Choroid plexus epithelial cell (primary cell): ENCODE measurements at places on chromosomes 6 and 20.

DNA sequence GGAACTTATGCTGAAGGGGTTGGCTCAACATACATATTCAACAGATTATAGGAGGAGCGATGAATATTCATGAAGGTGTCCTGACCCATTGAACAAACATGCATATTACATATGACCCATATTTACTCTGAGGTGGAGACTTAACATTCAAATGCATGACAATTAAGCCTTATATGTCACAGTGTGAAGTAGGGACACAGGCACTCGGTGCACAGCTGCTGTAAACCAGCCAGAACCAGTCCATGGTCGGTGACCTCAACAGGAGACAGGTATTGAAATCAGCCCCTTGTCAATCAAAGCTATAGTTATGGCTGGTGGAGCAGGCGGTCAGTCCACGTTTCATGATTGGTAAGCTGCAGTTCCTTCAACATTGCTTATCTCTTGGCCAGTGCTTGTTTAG lies 347.3 kb downstream of the THBS2 start:
- DNase-seq, result no peak

DNA sequence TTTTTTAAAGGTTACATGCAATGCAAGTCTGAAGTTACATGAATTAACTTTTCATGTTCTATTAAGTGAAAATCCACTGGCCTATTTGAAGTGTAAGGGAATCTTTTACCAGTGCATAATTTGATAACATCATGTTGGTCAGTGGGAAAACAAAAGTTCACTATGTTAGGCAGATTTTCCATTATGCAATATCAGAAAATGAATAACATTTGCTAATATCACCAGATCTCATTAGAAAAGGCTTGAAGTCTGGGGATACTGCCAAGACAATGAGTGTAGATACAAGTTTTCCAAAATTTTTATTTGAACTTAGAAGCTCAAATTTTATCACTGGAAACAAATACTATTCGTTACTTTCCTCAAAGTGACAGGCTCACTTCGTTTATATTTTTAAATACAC lies 296.4 kb upstream of the CDH4 start:
- DNase-seq, result no peak

DNA sequence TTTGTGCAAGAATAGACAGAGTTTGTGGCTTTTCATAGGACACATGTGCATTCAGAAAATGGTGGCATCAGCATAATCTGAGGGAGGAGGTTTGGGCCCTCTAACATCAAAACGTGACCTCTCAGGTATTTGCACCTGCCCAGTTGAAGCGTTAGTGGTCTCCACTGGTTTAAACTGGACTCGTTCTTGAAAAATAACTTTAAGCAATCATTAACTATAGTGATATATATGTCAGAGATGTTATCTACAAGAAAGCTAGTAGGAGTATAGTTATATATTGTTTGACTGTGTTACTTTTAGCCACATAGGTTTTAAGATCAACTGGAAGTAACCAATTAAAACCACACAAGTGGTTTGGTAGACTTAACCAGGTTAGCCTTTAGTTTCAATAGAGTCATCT lies 607.4 kb downstream of the MAFB start:
- DNase-seq, result no peak

GRCh38 chr6:116127771-116128493 lies 2.0 kb upstream of the COL10A1 start:
- no peak for DNase-seq

- DNase-seq, result peak; percentile 70
These were observed 292.3 kb downstream of the RFPL4B start for GRCh38 chr6:112639391-112639831.

GRCh38 chr20:40168981-40169620 lies 519.9 kb downstream of the MAFB start:
- DNase-seq, result no peak

GRCh38 chr6:105220186-105220585 lies 40.4 kb upstream of the POPDC3 start:
- DNase-seq, result no peak

- DNase-seq, result no peak
These were observed 482.3 kb downstream of the LMBRD1 start for GRCh38 chr6:69314531-69314930.

- DNase-seq, result peak; percentile 5
These were observed 85.3 kb downstream of the DCDC2 start for GRCh38 chr6:24272553-24272952.

- DNase-seq, result peak; percentile 43
These were observed 16.1 kb upstream of the CALHM6 start for GRCh38 chr6:116445102-116445501.

DNA sequence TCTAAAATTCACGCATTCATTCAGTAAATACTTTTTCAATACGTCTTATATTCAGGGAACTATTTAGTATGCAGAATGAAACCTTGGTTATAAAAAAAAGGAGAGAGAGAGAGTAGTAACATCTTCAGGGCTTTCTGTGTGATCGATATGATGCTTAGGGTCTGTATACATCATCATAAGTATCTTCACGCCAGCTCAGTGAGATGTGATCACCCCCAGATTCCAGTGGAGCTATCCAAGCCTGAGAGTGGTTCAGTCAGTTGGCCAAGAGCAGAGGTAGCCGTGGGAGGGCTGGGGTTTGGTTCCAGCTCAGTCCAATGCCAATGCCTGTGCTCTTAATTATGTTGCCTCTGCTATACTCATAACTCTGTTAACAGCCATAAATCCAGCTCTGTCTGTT lies 8.6 kb downstream of the CD83 start:
- no peak for DNase-seq

DNA sequence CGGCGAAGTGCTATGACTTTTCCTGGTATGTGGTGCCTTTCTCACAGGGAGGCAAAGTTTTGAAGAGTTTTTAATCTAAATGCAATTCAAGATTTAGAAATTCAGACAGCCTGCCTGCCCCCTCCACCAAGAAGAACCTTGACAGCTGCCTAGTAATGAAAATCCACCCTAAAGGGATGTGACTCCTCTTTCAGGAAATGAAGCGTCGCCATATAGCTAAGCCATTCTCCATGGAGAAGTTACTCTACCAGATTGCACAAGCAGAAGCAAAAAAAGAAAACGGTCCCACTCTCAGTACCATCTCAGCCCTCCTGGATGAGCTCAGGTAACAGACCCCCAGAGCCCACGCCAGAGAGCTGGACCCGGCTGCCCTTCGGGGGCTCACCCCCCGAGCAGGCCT lies 150.1 kb downstream of the DTNBP1 start:
- no peak for DNase-seq

GRCh38 chr6:74557236-74557635 lies 648.6 kb downstream of the COL12A1 start:
- DNase-seq, result no peak

DNA sequence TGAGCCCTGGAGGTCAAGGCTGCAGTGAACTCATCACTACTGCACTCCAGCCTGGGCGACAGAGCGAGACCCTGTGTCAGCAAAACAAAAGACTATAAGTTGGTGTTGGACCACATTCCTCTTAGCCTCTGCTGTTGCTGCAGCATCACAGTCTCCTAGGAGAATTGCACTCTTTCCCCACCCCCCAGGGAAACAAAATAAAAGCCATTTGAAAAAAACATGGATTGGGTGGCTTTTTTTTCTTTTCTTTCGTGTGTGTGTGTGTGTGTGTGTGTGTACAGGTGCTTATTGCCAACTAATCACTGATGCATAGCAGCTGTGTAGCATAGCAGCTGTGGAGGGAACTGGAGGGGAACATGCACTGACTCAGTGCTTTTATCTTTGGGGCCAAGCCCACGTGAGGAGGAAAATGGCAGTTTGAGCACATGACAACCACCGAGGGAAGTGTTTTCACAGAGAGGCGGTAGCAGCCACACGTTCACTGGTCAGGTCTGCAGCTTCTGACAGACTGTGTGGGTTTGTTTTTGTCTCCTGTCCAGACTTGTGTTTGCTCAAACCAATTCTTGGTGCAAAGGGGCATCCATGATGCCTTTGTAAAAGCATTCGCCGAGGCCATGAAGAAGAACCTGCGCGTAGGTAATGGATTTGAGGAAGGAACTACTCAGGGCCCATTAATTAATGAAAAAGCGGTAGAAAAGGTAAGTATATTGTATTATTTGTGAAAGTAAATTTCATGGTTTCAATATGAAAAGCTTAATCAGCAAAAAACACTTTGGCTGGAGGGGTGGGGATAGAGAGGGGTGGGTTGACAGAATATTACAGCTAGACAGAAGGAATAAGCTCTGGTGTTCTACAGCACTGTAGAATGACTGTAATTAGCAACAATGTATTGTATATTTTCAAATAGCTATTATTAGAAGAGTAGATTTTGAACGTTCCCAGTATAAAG lies 27.7 kb downstream of the ALDH5A1 start:
- DNase-seq, result peak; percentile 19

GRCh38 chr20:37316116-37316774 lies 26.8 kb downstream of the MANBAL start:
- DNase-seq, result no peak

GRCh38 chr6:139472351-139473015 lies 98.0 kb upstream of the CITED2 start:
- peak; percentile 52 for DNase-seq

- peak; percentile 74 for DNase-seq
These were observed 1.9 kb upstream of the TBX18 start for GRCh38 chr6:84766118-84766798.

GRCh38 chr6:16338577-16339264 lies 100.3 kb downstream of the GMPR start:
- peak; percentile 96 for DNase-seq

GRCh38 chr20:25076731-25077609 lies 5.0 kb downstream of the VSX1 start:
- no peak for DNase-seq
